ENCODE measurements at places on chromosomes 1 and 21.

GRCh38 chr1:117007719-117008013, 6.1 kb downstream of the CD101 start:
- DNase-seq = no peak

GRCh38 chr1:3777647-3778589, 5.4 kb downstream of the SMIM1 start:
- DNase-seq = no peak

- DNase-seq = no peak
These were observed 4.7 kb downstream of the PTPRU start for GRCh38 chr1:29240986-29241385.

- no peak for DNase-seq
These were observed 3.2 kb downstream of the TRIM17 start for GRCh38 chr1:228413241-228414010.

- DNase-seq = no peak
These were observed 6.5 kb upstream of the MFAP2 start for GRCh38 chr1:16986962-16987361.

- no peak for DNase-seq
These were observed 160.9 kb downstream of the PBX1 start for GRCh38 chr1:164719676-164720439.

- no peak for DNase-seq
These were observed 88.7 kb downstream of the HLCS start for GRCh38 chr21:36877741-36878140.

DNA sequence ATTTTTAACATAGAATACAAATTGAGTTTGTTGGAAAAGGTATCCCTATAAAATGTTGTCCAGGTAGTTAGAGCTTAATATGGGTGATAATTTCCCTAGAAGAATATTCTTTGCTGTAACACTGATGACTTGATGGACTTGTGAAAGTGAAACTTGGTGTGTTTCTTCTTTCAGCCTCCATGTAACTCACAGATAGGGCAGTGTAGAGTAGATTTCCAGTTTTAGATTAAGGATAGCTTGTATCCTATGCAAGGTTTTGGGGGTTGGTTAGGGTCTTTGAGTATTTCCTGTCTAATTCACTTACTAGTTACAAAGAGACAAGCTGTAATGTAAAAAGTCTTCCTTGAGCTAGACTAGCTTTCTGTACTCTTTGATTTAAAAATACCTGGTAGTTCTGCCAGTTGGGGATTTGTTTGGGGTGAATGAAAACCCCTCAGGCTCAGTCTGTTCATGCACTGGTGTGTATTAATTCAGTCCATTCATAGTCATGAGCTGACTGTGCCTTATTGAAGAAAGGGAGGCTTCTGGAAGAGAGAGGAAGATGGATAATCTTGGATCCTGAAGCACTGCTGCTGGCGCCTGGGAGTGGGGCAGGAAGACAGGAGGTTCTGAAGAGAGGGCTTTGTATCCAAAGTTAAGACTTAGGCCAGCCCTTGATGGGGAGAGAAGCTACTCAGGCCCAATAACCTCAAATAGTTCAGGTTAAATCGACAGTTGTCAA, 83.6 kb downstream of the CAMTA1 start:
- no peak for DNase-seq

- no peak for DNase-seq
These were observed at the start of gene CCDC190 for GRCh38 chr1:162861101-162861500. TSS of gene CCDC190 (minus strand) at chr1:162861175. CDS start at chr1:162859646, 1,529 bp downstream.

DNA sequence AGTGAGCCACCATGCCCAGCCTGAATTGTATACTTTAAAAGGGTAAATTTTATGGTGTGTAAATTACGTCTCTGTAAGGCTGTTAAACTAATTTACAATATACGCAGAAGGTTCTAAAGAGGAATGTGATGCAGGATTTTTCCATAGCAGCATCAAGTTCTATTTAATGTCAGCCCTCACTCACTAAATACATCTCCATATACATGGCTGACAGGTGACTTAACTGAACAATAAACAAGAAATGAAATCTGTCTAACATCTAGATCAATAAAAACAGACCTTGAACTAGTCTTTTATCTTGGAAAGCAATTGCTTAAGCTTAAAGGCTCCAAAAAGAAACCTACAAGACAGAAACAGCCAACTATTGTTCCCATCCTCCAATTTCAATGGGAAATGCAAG, 121.5 kb upstream of the MAP1LC3C start:
- DNase-seq = no peak

DNA sequence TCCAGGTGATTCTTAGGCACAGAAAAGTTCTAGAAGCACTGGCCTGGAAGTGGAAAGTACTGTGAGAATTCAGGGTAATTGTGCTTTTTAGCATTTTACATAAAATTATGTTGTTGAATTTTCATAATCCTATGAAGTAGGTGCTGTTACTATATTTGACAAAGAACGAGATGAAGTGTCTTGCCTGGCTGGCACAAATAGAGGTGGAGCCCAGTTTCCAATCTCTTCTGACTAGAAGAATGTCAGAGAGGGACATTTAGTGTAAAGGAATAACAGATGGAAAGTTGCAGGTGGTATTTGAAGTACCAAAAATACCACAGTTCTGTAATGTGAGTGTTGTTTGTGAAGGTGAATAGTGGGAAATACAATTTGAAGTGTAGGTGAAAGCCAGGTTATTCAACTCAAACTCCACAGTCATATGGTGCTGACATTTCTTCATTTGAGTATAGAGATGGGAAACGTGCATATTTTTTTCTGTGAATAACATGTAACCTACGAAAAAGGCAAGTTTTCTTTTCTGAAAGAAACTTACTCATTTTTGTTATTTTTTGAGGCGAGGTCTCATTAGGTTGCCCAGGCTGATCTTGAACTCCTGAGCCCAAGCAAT, 3.5 kb upstream of the TMCO2 start:
- no peak for DNase-seq

- DNase-seq = no peak
These were observed 2.0 kb upstream of the ABCG1 start for GRCh38 chr21:42216726-42217572.

DNA sequence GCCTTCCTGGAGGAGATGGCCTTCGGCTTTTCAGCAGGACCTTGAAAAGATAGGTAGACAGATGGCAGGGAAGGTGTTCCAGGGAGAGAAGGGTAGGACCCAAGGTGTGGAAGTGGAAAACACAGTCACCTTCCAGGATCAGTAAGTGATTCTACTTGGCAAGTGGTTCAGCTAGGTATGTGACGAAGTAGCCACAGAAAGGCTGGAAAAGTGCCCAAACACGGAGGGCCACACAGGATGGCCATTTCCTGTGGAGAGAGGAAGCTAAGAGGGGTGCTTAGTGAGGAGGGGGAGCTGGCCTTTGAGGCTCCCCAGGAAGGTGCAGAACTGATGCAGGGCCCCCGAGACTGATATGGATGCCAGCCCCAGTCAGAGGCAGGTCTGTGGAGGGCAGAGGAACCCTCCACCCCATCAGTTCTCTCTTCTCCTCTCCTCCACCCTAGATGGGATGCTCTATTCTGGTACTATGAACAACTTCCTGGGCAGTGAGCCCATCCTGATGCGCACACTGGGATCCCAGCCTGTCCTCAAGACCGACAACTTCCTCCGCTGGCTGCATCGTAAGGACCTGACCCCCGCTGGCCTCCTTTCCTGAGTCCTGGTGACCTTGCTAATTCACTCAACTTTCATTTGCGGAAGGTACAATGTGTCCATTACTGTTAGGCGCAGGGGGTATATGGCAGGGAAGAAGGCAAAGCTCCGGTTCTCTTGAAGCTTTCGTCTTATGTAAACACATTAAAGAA, 6.8 kb downstream of the SEMA4A start:
- peak; percentile 10 for DNase-seq

- no peak for DNase-seq
These were observed 21.1 kb downstream of the DLGAP3 start for GRCh38 chr1:34908369-34908768.

DNA sequence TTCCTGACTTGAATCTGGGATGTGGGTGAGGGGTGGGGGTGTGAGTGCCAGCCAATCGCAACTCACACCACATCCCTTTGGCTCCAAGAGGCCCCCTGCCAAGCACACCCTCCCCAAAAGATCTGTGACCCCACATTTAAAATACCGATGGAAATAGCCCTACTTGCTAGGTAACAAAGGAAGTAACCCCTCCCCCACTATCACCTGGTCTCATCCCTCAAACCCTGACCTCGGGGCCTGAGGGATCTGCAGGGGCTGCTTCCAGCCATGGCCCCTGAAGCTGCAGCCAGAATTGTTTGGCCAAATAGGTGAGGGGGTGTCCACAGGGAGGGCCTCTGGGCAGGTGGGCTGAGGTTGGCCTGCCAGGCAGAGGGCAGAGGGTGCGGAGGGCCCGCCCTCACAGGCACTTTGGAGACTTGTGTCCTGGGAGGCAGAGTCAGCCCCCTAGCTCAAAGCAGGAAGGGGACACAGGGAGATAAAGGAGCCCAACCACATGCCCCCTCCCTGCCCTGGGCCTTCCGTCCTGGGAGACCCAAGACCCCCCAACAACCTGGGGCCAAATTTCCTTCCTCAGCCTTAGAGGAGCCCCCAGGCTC, 37.2 kb downstream of the SDC3 start:
- no peak for DNase-seq

- no peak for DNase-seq
These were observed 35.9 kb upstream of the SLC45A1 start for GRCh38 chr1:8281843-8282509.

DNA sequence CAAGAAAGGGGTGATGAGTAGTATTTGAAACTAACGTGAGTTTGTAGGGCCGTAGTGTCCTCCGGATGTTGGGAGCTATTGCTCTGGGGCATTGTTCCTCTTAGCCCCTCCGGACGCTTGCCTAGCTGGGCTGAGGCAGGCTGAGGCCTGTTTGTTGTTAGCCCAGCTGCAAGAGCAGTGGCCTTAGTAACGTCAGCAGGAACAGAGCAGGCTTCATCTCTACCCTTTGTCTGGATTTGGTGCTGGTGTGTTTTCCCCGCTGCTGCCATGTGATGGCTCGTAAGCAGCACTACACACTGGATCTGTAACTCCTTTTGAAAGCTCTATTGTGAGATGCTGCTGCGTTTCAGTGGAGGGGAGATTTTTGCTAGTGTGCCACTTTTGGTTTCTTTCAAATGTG, 57.6 kb downstream of the DNM3 start:
- no peak for DNase-seq

DNA sequence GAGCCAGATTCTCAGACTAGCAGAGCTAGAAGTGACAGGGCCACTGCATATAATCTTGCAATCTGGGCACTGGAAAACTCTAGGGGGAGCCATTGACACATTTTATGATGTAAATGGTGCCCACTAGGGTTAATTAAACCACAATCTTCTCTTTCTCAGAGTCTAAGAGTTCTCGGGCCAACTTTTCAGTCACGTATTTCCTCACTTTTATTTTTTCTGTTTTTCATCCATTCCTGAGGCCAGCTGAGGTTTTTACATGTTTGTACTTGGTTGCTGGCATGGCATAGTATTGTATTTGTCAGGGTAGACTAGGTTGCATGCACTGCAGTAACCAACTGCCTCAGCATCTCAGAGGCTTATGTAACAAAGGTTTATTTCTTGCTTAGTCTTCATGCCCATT, 138.2 kb downstream of the ZNF326 start:
- DNase-seq = no peak

DNA sequence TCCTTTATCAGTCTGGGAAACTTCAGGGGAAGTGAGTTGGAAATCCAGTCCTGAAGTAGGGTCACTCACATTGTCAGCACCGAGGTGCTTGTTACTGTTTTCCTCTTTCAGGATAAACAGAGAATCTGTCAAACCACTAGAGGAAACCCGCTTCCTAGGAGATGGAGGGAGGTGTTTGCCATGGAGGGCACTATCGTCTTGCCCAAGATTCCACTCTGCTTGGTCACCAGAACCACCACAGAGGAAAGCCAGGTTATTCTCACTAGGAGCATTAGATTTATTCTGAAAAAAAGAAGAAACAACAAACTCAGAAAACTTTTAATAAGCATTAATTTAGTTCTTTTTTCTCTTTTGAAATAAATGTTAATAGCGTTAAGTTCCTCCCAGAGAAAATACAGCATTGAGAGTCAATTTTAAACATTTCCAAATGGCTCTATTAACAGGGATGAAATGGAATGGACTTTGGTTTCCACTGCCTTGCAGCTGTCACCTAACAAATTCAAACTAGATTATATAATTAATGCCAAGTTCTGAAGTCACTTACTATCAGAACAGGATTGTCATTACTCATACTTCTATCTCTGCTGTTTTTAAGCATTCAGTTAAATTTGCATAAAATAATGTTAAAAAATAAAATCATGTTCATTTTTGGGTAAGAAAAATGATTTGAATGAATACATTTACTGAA, 242.8 kb downstream of the CRB1 start:
- DNase-seq = no peak

GRCh38 chr1:112687785-112688496, 13.5 kb downstream of the MOV10 start:
- no peak for DNase-seq

DNA sequence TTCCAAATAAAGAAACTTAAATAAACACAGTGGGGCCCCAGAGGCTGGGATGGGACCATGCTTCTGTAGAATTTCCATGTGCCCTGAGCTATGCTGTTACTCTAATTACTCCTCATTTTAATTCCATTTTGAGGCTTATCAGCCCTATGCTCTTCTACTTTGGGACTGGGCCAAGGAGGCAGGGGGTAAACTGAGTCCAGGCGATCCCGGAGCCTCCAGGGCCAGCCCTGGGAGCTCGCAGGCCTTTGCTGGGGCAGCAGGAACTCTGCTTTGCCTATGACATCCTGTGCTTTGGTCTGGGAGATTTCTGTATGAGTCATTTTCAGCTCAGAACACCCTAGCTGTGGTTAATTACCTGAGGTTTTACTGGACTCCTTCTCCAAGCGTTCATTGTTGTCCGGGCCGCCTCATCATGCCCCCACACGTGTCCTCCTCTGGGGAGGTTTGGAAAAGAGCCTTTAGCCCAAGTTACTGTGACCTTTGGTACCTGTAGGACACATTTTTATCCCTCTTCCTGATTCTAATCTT, 95.7 kb downstream of the RHOU start:
- no peak for DNase-seq

GRCh38 chr1:4794020-4794780, 139.8 kb downstream of the AJAP1 start:
- DNase-seq = no peak

- DNase-seq = no peak
These were observed 95.3 kb upstream of the KIAA0040 start for GRCh38 chr1:175287849-175288248.

- peak; percentile 76 for DNase-seq
These were observed 5.1 kb downstream of the LMNA start for GRCh38 chr1:156119503-156120209.

- DNase-seq = peak; percentile 81
These were observed 23.1 kb upstream of the TNFRSF1B start for GRCh38 chr1:12143631-12144155.

GRCh38 chr1:233998891-233999290, 94.4 kb downstream of the SLC35F3 start:
- DNase-seq = no peak

All from CD4-positive, alpha-beta T cell treated with Interleukin-15 for 1 hour (primary cell).